ENCODE measurements at places on chromosomes 2 and 18. TPM values are rescaled to one million over a fixed set of nuclear protein-coding genes. Genes with fewer than 3 reads are reported as not detected.

The SCYGR4 gene
- not detected for polyA plus RNA-seq

The CNTNAP5 gene
- 0.03 TPM for polyA plus RNA-seq

The GCG gene
- not detected for polyA plus RNA-seq

The ATP6V1C2 gene
- 8.1 TPM for polyA plus RNA-seq

The FZD7 gene
- 64.1 TPM for polyA plus RNA-seq

The TRIM54 gene
- polyA plus RNA-seq: 6.7 TPM

The CREG2 gene
- 0.65 TPM for polyA plus RNA-seq

The ECEL1 gene
- polyA plus RNA-seq: 12.4 TPM

The WDR54 gene
- 38.8 TPM for polyA plus RNA-seq

The PLA2R1 gene
- 117 TPM for polyA plus RNA-seq

The EN1 gene
- polyA plus RNA-seq: not detected

The TBC1D8 gene
- polyA plus RNA-seq: 45.3 TPM

The AQP4 gene
- polyA plus RNA-seq: 0.80 TPM

The DPYSL5 gene
- polyA plus RNA-seq: 6.8 TPM

The PROKR1 gene
- 0.40 TPM for polyA plus RNA-seq

The LYPD6B gene
- 37.2 TPM for polyA plus RNA-seq

The ALPG gene
- polyA plus RNA-seq: not detected

The KCNG3 gene
- polyA plus RNA-seq: 1.1 TPM

The UGT1A10 gene
- polyA plus RNA-seq: not detected

The TNFRSF11A gene
- 2.8 TPM for polyA plus RNA-seq

The CCDC85A gene
- 1.2 TPM for polyA plus RNA-seq

The GAREM2 gene
- polyA plus RNA-seq: 6.7 TPM

The IL1B gene
- polyA plus RNA-seq: 0.65 TPM

The FABP1 gene
- 21.2 TPM for polyA plus RNA-seq

The MC5R gene
- polyA plus RNA-seq: 0.22 TPM

The C2orf15 gene
- polyA plus RNA-seq: 12.8 TPM

The MOCOS gene
- polyA plus RNA-seq: 1.2 TPM

All from left kidney (tissue), 8 donors.